ENCODE measurements at places on chromosomes 3 and 15. TPM values are rescaled to one million over a fixed set of nuclear protein-coding genes. Genes with fewer than 3 reads are reported as not detected.

DNA sequence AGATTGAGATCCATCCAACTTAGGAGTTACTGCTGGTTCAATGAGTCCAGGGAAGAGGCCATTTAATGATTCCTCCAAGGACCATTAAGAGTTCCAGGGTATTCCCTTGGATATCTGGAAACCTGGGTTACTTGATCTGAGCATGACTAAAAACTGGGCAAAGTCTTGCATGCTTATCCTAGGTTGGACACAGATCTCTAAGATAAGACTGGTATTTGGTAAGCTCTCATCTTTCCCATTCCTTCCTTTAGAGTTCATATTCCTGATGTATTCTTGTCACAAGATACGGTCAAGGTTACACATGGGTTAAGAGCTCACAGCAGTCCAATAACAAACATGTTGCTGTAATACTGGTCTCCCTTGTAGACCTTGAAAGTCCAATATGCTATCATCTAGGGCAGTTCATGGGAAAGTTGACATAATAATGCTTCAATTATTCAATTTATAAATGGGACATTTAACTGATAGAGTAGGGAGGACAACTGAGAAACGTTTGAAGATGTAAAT is 301.7 kb downstream of the TIGIT start:
- no peak for DNase-seq

- no peak for DNase-seq
These were observed 40.6 kb upstream of the FGF7 start for GRCh38 chr15:49382394-49382793.

GRCh38 chr3:69445498-69445897 is 59.6 kb upstream of the FRMD4B start:
- DNase-seq = no peak

DNA sequence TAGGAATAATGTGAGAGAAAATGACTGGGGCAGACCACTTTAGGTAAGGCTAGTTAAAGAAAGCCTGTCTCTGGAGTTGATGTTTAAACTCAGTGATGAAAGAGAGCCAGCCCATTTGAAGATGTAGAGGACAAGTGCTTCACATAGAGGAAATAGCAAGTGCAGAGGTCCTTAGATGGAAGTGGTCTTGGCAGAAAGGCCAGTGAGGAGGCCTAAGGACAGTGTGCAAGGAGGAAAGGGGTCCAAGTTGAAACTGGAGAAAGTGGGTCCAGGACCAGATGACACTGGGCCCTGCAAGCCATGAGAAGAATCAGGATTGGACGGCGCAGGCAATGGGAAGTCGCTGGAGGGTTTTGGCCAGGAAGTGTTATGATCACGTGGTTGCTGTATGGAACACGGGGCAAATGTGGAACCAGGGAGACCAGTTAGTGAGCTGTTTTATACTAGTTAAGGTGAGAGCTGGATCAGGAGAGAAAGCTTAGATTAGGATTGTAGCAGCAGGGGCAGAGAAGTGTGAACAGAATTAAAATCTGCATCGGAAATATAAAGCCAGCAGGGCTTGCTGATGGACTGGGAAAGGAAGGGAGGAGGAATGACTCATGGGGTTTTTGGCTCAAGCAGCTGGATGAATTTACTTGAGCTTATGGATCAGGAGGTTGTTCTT is 48.0 kb upstream of the SCAANT1 start:
- no peak for DNase-seq

GRCh38 chr3:112811131-112811884 is 35.4 kb downstream of the CD200R1L start:
- DNase-seq = peak; percentile 82

Gene TMCO5A
- total RNA-seq = not detected

Gene CCR5
- 1.1 TPM for total RNA-seq
